ENCODE measurements at places on chromosomes 13 and 19.

DNA sequence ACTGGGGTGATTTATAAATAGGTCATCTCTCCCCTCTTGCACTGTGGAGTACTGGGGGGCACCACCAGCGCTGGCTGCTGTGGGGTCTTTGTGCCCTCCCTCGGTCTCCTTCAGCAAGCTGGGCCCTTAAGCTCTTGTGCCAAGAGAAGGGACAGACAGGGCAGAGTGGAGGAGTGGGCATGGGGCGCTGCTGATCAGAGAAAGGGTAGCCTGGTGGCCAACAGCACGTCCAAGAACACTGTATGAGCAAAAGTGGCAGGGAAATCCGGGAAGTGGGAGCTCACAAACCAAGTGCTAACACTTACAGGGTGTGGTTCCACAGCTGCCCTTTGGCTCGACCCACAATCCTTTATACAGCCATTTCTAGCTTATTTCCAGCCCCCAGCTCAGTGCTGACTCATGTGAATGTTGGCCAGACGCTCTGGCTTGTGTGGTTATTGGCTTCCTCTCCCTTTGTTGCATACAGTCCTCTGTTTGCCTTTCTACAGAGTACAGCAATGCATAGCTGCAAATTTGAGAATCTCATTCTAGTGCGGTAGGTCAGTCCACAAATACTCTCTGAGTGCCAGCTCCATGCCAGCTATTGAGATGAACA, 298.8 kb downstream of the SHISA2 start:
- DNase-seq, result no peak

DNA sequence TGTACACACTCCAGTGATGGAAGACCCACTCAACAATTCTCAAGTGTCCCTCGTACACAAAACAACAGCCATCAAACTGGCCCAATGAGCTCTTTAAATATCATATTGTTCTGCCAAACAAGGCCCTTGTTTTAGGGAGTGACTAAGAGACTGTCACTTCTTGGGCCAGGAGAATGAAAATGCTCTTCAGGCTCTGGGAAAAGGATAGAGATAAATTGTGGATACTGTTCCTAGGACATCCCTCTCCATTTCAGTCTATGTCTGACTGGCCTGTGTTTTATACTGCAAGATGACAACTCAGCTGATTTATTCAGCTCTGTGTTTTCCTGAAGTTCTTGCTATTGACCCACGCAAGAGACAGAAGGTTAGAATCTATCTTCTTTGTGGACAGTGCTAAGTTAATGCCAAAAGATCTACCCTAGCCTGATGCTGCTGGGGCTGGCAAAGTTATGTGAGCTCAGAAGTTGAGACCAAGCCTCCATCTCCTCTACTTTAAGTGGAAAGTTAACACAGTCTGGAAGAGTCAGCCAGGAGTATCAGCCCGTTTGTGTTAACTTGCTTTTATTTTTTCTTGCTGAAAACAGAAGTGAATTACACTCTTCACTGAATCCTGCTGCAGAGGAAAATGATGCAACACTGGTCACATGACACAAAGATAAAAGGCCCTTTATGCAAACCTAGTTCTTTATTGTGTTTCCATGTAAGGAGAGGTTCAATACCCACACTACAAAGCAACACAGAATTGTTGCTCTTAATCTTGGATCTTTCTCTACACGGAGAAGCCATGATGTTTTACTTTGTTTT, 14.6 kb downstream of the FRY start:
- no peak for DNase-seq

- no peak for DNase-seq
Measured at GRCh38 chr13:93624311-93624777, 397.7 kb downstream of the GPC6 start.

- DNase-seq, result no peak
Measured at GRCh38 chr19:1591421-1592023, 1.1 kb downstream of the MBD3 start.

DNA sequence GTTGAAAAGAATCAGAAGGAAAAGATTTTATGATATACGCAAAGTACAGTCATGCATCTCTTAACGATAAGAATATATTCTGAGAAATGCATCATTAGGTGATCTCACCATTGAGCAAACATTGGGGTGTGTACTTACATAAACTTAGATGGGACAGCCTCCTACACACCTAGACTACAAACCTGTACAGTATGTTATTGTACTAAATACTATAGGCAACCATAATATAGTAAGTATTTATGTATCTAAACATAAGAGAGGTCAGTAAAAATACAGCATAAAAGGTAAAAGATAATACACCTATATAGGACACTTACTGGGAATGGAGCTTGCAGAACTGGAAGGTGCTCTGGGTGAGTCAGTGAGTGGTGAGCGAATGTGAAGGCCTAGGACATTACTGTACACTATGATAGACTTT, 254.6 kb downstream of the SPRY2 start:
- no peak for DNase-seq

DNA sequence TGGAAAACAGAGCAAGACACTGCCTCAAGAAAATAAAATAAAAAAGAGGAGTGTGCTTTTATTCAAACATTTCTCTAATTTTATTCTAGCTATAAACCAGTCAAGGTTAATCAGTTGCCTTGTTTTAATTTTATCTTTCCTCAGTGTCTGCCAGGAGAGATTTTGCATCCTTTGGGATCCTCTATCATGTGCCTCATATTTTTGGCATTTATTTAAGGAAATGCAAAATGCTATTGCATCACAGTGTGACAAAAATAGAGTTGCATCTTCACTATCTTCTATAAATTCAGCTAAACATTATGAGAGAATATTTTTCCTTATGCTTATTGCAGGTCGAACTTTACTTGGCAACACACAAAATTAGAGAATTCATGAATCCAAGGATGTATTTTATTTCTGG, 639.0 kb upstream of the KLF12 start:
- no peak for DNase-seq

GRCh38 chr19:55355213-55355821, 798 bp upstream of the COX6B2 start:
- no peak for DNase-seq

GRCh38 chr19:16589917-16590316, 17.7 kb upstream of the SLC35E1 start:
- no peak for DNase-seq

GRCh38 chr13:51066091-51066831, 44.8 kb downstream of the C13orf42 start:
- no peak for DNase-seq

DNA sequence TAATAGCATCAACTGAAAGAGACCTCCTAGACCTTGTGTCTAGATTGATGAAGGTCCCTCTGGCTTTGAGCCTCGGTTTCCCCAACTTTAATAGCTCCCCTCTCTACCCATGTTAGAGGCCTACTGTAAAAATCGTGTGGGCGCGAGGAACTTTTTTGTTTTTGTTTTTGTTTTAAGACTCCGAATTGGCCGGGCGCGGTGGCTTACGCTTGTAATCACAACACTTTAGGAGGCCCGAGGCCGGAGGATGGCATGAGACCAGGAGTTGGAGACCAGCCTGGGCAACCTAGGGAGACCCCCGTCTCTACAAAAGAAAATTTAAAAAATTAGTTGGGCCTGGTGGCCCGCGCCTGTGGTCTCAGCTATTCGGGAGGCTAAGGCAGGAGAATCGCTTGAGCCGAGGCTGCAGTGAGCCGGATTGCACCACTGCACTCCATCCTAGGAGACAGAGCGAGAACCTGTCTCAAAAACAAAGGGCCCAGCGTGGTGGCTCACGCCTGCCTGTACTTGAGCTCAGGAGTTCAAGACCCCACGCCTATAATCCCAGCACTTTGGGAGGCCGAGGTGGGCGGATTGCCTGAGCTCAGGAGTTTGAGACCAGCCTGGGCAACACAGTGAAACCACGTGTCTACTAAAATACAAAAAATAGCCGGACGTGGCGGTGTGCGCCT, 858 bp upstream of the PPP6R1 start:
- DNase-seq, result no peak

- no peak for DNase-seq
Measured at GRCh38 chr13:33976965-33977364, 159.0 kb downstream of the RFC3 start.

DNA sequence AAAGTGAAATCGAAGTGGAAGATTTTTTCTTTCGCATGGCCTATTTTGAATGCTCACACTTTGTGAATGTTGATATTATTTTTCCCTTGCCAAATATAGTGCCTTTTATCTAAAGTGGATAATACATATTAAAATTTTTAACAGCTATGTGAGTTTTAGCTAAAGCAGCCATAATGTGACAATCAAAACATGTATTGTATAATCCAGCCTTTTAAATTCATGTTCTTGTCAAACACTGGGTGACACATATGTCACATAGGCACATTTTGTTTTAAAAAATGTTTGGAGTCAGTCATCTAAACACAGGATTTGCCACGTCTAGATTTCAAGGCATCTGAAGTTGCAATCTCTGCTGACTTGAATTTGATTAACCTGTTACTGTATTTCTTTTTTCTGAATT, 1256.6 kb downstream of the SLITRK1 start:
- DNase-seq, result no peak

GRCh38 chr13:50122455-50122854, 107.2 kb downstream of the KCNRG start:
- DNase-seq, result no peak

- DNase-seq, result no peak
Measured at GRCh38 chr13:111322916-111323331, 2.5 kb downstream of the TEX29 start.

DNA sequence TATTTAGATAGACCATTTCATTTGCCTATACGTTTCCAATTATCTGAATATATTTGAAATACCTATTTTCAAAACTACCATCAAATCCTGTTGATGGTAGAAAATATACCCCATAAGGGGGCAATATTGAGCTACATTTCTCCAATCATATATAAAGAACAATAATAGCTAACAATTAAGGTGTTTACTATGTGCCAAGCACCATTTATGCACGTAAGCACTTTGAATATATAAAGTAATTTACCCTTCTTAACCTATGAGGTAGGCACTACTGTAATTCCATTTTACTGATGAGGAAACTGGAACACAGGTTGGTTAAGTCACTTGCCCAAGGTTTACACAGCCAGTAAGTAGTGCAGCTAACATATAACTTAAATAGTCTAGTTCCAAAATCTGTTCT, 79.2 kb downstream of the UBL3 start:
- DNase-seq, result no peak

- no peak for DNase-seq
Measured at GRCh38 chr13:30978981-30979956, 46.8 kb downstream of the TEX26 start.

DNA sequence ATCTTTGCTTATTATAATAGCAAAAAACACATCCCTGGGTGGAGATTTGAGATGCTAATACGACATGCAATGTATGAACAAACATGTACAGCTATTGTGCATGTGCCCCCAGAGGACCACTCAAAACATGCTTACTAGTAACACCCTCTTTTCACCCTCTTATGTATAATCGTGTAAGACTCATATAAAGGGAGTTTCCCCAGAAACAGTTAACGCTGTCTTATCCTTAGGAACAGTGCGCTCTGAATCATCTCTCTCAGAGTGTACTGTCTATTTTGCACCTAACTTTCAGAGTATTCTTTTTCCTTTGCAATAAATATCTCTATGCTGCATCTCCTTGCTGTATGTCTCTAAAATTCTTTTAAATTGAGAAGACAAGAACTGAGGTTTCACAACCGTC, 2604.0 kb downstream of the PCDH9 start:
- DNase-seq, result no peak

GRCh38 chr13:110136660-110137585, 170.0 kb downstream of the COL4A1 start:
- DNase-seq, result no peak

- no peak for DNase-seq
Measured at GRCh38 chr13:33349288-33349985, 63.9 kb upstream of the STARD13 start.

DNA sequence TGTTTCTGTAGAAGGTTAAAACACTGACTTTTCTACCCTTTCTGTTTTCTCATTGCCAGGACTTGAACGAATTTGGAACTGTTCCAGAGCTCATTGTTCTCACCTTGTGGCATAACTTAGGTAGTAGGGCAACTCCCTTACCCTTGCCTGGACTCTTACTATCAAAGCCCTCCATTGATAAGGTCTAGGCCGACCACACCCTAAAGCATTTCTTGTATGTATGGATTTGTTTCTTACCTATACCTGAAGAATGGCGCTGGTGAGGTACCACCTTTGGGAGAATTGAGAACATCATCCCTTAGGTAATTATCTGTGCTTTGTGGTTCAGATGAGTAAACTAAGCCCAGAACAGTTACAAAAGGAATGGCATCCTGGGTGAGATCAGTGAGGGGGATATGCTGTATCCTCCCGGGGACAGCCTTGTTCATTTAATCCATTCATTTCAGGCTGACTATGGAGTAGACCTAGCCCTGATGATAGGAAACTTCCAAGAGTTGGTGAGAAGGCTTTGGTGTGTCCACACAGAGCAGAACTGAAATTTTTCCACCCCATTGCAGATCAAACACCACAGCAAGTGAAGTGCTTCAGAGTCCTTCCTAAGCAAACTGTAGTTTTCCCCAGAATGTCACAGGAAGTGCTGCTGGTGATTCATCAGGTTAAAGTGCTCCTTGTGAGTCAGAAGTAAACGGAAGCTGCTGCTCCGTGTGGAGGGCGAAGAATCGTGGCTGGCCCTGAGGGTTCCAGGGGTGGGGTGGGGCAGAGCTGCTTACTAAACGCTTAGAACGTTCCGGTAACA, 113.0 kb downstream of the TEX26 start:
- no peak for DNase-seq

- DNase-seq, result no peak
Measured at GRCh38 chr13:97438856-97439595, 5.1 kb downstream of the RAP2A start.

GRCh38 chr13:49690133-49690994, 922 bp downstream of the EBPL start:
- no peak for DNase-seq

- DNase-seq, result no peak
Measured at GRCh38 chr19:2627855-2628254, 74.6 kb downstream of the GNG7 start.

- DNase-seq, result no peak
Measured at GRCh38 chr13:91546900-91547299, 148.5 kb downstream of the GPC5 start.

GRCh38 chr13:105153611-105154010, 1381.9 kb downstream of the EFNB2 start:
- no peak for DNase-seq

DNA sequence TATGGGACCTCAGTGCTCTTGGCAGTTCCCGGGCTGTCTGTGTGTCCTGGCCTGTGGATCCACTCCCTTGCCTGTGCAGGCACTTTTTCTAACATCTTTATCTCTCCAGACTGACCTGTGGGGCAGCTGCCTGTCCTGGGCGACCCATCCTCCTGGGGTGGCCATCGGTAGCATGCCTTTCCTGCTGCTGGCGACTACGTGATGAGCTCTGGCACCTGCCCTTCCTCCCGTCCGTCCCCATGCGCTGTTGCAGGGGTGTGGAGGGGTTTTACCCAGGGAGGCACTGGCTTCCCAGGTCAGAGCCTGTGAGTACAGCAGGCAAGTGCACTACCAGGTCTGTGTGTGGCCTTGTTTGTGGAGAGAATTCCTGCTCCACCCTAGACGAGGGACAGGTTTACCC, 93.3 kb downstream of the KDM4B start:
- DNase-seq, result no peak

GRCh38 chr19:6141217-6141616, 5.8 kb downstream of the ACSBG2 start:
- DNase-seq, result no peak
